BE2C (cell line): ENCODE measurements at places on chromosomes 7 and 10.

DNA sequence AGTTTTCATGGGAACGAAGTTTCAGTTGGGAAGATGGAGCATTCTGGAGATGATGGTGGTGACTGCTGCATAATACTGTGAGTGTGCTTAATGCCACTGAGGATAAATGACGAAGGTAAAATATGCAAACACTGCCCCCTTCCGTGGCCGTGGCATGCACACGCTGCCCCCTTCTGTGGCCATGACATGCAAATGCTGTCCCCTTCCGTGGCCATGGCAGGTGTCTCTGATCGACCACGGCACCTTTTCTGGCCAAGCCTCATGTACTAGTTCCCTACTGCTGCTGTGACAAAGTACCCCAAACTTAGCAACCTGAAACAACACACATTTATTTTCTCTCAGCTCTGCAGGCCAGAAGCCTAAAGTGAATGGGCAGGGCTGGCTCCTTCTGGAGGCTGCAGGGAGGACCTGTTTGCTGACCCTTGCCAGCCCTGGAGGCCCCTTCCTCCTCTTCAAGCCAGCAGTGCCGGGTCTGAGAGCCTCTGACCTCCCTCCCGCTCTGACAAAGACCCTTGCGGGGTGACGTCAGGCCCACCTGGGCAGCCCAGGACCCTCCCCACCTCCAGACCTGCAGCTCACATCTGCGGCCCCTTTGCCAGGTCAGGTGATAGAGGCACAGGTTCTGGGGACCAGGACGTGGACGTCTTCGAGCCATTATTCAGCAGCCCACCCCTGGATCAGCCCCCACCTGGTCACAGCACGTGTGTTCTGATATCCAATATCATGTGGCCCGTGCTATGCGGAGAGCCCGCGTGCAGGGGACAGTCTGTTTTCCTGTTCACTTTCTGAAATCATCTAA, 82.0 kb downstream of the MICALL2 start:
- DNase-seq, result no peak

DNA sequence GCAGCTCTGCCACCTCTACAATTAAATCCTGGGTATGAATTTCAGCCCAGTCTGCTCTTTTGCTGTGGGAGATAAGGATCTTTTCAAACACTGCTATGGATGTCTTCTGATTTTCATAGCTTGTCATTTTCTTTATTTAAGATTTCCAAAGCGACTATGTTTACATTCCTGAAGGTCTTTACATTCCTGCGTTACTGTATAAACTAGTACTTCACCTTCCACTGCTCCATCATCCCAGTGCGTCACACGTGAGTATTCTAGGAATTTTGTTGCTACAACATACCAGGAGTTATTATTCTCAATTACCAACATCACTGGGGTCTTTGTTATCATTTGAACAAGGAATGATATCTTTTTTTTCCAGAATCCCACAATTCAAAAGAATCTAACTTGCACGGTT, 944.7 kb downstream of the SORCS3 start:
- no peak for DNase-seq

GRCh38 chr10:93899109-93899508, 5.3 kb downstream of the SLC35G1 start:
- DNase-seq, result no peak

- no peak for DNase-seq
Measured at GRCh38 chr7:7862393-7862792, 106.2 kb upstream of the GLCCI1 start.

- DNase-seq, result no peak
Measured at GRCh38 chr7:13288516-13288915, 601.1 kb downstream of the ARL4A start.

DNA sequence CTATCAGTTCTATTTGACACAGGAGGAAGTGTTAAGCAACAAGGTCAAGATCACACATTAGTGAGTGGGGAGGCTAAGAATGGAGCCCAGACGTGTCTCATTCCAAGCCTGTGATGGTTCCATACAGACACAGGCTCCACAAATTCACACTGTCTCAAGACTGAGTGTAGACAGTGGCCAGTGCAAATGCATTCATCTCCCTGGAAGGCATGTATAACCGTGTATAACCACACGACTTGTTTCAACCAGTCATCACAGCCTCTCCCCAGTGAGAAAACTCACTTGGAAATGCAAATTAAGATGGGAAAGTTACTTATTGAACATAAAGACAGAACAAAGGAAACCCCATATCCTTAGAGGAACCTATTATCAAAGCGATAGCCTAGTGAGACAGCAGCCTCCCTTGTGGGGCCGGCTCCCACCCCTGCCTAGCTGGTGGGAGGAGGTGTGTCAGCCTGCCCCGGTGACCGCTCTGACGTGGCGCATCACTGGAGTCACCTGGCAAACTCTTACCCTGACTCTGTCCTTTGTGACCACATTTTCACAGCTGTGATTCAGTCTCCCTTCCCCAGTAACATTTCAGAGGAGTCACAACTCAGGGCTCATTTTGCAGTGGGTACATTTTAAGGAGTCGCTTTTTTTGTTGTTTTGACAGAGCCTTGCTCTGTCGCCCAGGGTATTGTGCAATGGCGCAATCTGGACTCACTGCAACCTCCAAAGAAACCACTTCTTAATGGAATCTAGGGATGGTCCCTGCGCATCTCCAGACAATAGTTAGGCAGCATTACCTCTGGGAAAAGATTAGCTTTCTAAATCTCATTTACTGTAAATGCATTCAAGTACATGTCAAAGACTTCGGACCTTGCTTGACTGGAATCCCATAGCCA, 126.6 kb upstream of the PARD3 start:
- no peak for DNase-seq

- no peak for DNase-seq
Measured at GRCh38 chr10:133511907-133512528, 15.1 kb upstream of the CYP2E1 start.

DNA sequence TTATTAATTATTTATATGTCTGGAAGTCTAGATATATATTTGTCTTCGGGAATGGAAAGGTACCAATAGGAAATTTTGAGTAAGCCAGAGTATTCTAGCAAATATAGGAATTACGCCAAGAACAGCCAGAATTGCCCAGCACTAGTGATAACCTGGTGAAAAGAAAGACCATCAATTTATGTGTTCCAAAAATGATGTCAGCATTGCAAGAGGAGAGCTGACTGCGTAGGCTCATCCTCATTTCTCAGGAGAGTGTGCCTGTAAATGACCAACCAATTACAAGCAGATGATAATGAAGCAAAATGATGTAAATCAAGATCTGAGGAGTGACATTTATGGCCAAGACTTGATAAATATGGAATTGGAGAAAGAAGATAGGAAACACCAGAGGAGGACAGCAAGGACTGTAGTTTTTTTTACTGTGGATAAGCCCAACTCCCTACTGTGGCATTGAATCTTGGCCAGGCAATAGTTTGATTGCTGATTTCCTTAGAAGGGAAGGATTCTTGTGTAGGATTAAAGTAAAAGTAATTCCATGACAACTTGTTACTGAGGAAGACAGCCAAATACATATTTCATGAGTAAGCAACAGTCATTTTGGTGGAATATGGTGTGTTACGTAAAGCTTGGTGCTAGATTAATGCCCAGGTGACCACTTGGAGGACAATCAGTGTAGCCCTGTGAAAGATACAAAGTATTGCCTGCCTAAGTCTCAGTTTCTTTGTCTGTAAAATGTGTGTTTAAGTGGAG, 590.8 kb downstream of the AUTS2 start:
- no peak for DNase-seq
